ENCODE measurements at places on chromosomes 6 and 20.

GRCh38 chr6:138487102-138487604 lies 12.1 kb downstream of the NHSL1 start:
- DNase-seq = no peak

GRCh38 chr6:39876826-39877225 lies 57.4 kb downstream of the MOCS1 start:
- DNase-seq = no peak

GRCh38 chr20:64114356-64114971 lies 7.1 kb upstream of the NPBWR2 start:
- no peak for DNase-seq

- DNase-seq = no peak
These were observed 844.5 kb upstream of the ADGRB3 start for GRCh38 chr6:67790569-67790968.

DNA sequence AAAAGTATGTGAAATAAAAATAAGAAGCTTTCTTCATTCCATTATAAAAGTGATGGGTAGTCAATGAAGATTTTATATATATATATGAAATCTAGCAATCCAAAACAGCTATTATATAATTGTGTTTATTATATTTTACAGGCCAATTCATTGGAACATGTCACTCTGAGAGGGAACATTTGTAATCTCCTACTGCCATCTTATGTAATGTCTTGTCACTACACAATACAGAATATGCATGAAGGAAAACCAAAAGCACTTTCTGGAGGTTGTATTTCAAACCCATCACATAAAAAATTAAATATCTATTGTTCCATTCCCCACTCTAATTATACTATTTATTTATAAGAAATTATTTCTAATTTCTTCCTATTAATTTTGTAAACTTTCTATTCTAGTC lies 31.5 kb upstream of the IRAK1BP1 start:
- no peak for DNase-seq

- DNase-seq = no peak
These were observed 48.1 kb upstream of the MC3R start for GRCh38 chr20:56200456-56200855.

- no peak for DNase-seq
These were observed 979 bp upstream of the ABCF1 start for GRCh38 chr6:30570263-30570662.

- no peak for DNase-seq
These were observed 42.0 kb downstream of the DOK5 start for GRCh38 chr20:54517241-54517975.

GRCh38 chr6:152154559-152155356 lies 347.3 kb downstream of the ESR1 start:
- DNase-seq = no peak

GRCh38 chr6:63572747-63573075 lies 431 bp downstream of the LOC128125822 start:
- DNase-seq = peak; percentile 12

Measured in left renal pelvis (tissue), 4 donors.